ENCODE measurements at places on chromosomes 1 and 21. TPM values are rescaled to one million over a fixed set of nuclear protein-coding genes. Genes with fewer than 3 reads are reported as not detected.

Gene PPFIA4
- 0.33 TPM for total RNA-seq

Gene DIRAS3
- total RNA-seq, result 1.4 TPM

Gene PLA2G2D
- total RNA-seq, result not detected

Gene SPATA45
- total RNA-seq, result not detected

Gene GTF2B
- 25.1 TPM for total RNA-seq

Gene CHAF1B
- 11.4 TPM for total RNA-seq

Gene KRTAP19-1
- not detected for total RNA-seq

Gene LEMD1
- total RNA-seq, result not detected

Gene KRTAP12-2
- not detected for total RNA-seq

Gene RIMKLA
- 0.84 TPM for total RNA-seq

Gene EPHB2
- total RNA-seq, result 45.0 TPM

Gene F13B
- total RNA-seq, result 0.08 TPM

Gene LCE6A
- total RNA-seq, result not detected

Gene TXNIP
- total RNA-seq, result 0.08 TPM

Gene KPRP
- not detected for total RNA-seq

Gene APCS
- not detected for total RNA-seq

Gene FABP3
- total RNA-seq, result not detected

Data from A549 treated with CORT108297 at 1 μM for 4 hours (cell line).